ENCODE measurements at places on chromosomes 5 and 9.

GRCh38 chr5:114838937-114839336 is 330.8 kb downstream of the TRIM36 start:
- DNase-seq = no peak

GRCh38 chr9:129414993-129415941 is 205.6 kb downstream of the C9orf50 start:
- no peak for DNase-seq

DNA sequence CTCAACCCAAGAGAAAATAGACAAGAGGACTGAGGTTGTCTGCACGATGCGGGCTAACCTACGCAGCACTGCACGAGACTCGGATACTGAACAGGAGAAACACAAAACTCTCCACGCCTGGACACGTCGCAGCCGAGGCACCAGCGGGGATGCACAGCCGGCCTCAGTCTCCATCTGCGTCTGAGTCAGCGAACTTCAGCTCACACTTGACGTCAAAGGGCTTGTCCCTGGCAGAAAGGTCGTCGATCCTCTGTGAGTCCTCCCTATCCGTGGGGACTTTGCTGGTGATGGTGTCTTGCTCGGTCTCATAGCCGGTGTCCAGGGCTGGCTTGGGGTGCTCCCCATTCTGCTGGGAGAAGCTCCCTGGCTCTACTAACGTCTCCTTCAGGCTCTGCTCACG is 60.2 kb downstream of the SECISBP2 start:
- no peak for DNase-seq

GRCh38 chr9:135033487-135033886 is 54.0 kb upstream of the OLFM1 start:
- DNase-seq = no peak

- no peak for DNase-seq
Observed at GRCh38 chr5:125249400-125249799, 503.0 kb upstream of the ZNF608 start.
